Left renal cortex interstitium (tissue), 4 donors: ENCODE measurements at places on chromosomes 4 and X.

DNA sequence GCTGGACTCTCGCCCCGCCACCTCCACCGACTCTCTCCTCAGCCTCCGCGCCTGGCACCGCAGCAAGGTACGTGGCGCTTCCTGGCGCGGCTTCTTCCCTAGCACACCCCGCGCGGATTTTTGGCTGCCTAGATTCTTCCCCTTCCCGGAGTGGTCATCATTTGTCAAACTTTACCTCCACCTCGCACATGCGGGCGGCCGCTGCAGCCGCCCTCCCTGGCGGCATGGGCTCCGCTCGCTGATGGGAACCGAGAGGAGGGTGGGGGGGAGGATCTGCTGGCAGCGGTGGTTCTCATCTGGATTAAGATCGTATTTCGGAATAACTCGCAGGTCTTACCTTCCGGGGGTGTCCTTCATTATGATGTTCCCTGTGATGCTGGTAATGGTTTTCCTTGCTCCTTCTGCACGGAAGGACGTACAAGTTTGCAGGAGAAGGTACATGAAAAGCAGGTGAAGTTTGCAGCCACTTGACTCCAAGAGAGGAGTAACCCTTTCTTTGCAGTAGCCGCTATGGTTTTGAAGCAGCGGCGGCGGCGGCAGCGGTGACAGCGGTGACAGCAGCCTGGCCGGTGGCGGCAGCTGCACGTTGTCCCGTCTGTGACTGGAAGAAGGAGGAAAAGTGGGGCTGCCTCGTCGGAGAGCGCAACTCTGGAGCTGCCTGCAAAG, 2183.9 kb upstream of the TENM3 start:
- no peak for DNase-seq

GRCh38 chrX:10798041-10798440, 177.7 kb upstream of the MID1 start:
- no peak for DNase-seq

- no peak for DNase-seq
Measured at GRCh38 chrX:115268421-115268820, 21.1 kb upstream of the LUZP4 start.

DNA sequence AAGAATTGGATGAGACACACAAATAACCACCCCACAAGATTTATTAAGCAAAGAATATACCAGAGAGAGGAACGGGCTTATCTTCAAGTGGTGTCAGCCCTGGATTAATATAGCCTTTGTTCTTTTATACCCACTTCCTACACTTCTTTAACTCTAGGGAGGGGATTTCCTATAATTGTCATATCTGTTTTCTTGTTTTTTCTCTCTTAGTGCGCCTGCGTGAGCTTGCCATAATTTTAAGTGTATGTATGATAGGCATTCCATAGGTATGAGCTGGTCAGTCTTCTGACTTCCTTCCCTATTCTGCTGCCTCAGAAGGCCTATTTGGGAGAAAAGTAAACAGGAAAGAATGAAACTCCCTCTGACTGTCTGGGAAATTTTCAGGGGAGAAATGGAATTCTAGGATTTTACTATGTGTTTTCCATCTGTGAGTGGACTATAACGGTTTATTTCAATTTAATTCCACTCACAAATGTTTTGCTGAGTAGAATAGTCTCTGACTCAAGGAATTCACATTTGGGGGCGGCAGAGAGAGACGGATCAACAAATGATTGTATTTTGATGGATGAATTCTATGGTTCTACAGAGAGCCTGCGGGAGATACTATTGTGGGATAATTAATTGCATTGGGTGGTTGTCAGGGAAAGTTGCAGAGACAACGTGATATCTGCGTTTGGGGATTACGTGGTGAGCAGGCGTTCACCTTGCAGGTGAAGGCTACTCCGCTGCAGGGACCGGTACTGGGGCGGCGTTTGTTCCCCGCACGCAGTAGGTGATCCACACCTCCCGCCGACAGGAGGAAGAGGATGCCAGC, 626 bp upstream of the CEP135 start:
- DNase-seq = no peak

GRCh38 chr4:112431158-112431557, 84.8 kb downstream of the NEUROG2 start:
- DNase-seq = no peak

- DNase-seq = no peak
Measured at GRCh38 chr4:87938746-87939145, 36.8 kb upstream of the SPP1 start.

GRCh38 chr4:162497564-162498167, 333.9 kb upstream of the FSTL5 start:
- DNase-seq = no peak

DNA sequence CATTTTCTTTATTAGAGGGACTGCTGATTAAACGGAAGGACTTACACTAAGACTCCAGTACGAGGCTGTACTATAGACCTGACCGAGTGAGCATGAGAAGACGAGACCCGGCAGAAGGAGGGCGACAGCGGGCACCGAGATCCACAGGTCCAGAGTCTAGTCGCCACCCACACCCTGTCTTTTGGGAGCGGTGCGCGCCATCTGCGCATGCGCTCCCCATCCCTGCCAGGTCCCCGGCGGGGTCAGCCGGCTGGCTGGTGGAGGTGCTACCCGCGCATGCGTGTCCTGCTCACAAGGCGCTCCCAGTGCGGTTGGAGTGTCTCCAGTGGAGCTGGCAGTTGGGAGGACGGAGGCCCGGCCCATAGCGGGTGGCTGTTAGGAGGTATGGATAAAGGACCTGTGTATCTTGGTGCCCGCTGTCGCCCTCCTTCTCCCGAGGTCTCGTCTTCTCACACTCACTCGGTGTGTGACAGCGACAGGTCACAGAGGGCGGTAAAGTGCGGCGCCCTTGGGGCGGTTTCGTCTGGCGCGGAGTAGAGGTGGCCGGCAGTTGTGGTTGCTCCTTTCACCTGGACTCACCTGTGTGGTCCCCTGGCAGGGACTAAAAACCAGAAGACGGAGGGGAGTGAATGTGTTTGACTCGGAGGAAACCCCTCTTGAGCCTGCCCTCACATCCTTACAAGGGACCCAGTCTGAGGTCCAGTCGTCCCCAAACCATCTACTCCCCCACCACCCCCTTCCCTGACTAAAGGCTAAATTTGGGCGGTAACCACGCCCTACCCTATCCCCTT, 7.6 kb upstream of the HSD17B10 start:
- no peak for DNase-seq

DNA sequence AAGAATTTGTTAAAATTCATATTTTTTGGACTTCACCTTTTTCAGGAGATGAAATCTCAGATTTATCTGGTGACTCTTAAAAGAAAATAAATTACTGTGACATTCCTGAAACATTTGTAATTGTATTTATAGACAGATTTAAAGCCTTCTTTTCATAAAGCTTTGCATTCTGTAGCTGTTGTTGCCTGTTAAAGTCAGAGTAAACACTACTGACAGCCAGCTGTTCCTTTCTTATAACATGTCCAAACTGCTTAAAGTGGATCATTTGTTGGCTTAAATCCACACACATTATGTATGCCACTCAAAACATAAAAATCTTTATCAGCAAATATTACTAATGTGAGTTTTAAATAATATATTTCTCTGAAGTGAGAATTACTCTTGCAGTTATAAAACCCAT, 157.5 kb downstream of the TECRL start:
- no peak for DNase-seq

DNA sequence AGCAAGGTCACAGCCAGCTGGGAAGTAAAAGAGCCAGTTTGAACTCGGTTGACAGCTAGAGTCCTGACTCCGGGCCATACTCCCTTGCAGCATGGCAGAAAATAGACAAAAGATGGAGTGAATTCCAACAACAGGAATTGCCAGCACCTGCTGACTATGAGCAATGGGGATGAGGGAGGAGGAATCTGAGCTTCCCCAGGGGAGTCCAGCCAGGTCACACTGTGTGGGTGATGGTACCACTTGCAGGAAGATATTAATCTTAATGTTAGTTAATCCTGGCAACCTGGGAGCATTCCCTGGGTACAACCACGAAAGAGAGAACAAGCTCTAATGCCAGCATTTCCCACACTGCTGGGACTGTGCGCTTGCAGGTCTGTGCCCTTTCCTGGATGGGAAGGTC, 48.1 kb upstream of the S100G start:
- no peak for DNase-seq

DNA sequence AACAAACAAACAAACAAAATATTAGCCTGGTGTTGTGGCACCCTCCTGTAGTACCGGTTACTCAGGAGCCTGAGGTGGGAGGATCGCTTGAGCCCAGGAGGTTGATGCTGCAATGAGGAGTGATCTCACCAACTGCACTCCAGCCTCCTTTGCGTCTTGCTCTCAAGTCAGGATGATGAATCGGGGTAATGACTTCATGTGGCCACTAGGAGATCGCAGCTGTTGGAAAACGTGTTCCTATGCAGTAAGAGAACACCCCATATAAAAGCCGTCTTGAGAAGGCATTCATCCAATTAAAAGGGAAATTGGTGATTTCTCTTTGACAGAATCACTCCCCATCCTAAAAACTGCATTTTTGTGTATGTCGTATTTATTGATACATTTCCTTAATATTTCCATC, 6.9 kb downstream of the CCNB3 start:
- DNase-seq = no peak

DNA sequence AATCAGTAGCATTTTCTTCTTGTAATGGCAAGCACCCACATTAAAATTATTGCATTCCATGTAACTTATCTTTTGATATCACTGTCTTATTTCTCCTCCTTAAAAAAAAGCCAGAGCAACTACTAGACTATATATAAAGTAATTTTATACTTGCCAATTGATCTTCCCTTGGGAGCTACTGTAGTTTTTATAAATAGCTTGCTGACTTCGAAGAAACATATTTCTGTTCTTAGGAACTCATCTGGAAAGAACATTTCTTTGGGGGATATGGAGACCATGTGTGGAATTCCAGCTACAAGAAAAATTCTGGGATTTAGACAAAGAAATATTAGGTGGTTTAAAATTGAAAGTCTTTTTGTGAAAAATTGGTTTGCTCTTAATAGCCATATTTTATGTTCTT, 94.9 kb downstream of the BMPR1B start:
- DNase-seq = no peak

DNA sequence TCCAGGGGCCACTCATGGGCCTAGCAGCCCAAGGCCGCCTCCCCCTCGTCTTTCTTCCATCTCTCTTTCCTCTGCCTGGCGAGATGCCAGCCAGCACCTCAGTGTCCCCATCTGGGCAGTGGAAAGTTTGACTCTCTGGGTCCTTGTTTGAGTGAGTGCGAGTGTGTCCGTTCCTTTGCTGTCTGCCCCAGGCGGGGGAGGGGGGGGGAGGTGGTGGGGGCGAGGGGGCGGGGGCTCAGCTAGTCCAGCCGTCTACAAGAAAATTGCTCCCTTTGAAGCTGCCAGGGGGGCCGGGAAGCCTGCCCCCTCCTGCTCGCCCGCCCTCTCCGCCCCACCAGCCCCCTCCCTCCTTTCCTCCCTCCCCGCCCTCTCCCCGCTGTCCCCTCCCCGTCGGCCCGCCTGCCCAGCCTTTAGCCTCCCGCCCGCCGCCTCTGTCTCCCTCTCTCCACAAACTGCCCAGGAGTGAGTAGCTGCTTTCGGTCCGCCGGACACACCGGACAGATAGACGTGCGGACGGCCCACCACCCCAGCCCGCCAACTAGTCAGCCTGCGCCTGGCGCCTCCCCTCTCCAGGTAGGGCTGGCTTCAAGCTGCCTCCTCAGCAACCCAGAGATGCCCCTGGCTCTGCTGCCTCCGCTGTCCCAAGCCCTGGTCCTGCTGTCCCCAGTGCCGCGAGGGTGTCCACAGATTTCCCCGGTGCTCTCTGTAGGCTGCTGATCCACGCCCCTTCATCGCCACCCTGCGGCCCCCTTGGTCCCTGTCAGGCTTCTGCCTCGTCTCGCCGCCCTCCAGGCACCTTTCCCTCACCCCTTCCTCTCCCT, at the start of gene BGN:
TSS of gene BGN (plus strand) at position 440 of the 821 bp plus-strand sequence. CDS start 9,652 bp downstream, outside the sequence.
- no peak for DNase-seq

- DNase-seq = no peak
Measured at GRCh38 chr4:83207497-83208101, 77.0 kb downstream of the COQ2 start.

DNA sequence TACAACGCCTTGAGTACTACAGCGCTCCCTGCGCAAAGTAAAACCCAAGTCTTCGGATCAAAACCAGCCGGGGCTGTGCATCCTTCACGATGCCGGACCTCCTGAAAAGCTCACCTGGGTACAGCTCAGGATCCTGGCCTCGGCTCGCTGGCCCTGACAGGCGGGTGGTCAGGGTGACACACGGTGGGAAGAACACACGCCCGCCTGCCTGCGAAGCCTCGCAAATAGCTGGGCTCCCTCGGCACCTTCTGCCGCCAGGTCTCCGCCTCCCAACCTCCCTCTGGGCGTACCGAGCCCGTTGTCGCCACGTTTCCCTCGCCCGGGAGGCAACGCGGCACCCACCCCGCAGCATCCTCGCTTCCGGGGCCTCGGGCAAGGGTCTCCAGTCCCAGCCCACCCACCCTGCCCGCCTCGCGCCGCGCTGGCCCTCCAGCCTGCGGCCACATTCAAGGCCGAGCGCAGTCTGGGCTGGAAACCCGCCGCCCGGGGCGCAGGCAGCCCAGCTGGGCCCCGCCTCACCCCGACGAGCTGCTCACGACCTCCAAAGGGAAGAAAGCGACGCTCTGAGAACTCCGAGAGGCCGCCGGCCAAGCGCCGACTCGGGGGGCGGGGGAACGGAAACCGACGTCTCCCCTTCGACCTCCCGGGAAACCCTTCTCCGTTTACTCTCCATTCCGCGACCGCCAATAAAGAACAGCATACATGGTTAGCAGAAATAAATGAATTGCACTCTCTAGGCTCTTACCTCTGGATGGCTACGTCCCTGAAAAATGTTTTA, 511 bp downstream of the PPM1K start:
- DNase-seq = peak; percentile 57

DNA sequence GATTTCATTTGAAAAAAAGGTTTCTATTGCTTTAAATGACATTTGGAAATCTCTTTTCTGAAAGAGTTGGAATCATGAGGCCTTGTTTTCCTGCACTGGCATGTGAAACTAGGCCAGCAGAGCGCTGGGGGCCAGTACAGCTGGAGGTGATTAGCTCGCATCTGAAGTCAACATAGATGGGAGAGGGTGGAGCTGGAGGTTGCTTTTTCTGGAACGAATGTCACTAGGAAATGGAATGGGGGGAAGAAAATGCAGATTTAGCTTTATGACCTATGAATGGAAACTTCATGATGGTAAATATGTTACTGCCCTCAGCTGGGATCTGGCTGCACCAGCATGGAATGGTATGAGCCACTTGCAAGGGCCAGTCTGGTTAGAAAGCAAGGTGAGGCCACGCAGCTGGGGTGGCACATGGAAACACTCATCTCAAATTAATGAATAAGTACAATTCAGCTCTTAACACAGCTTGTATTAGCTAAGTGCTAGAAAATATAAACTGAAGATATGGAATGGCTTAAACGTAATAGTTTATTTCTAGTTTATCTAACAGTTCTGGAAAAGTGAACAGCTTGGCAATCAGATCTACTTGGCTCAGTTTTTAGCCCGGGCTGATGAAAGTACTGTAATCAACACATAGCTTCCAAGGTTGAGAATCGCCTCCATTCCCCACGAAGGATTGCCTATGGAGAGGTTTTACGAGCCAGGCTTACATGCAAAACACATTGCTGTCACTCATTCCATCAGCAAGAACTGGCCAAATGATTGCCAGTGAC, 32.5 kb downstream of the SLC10A6 start:
- DNase-seq = no peak

GRCh38 chrX:136034668-136035067, 49.4 kb downstream of the SLC9A6 start:
- no peak for DNase-seq
